ENCODE measurements at places on chromosomes 7 and 10. TPM values are rescaled to one million over a fixed set of nuclear protein-coding genes. Genes with fewer than 3 reads are reported as not detected.

Gene MCM10
- total RNA-seq: 1.2 TPM

Gene VWC2
- total RNA-seq: not detected

Gene GRID2IP
- total RNA-seq: not detected

Gene TMEM243
- 26.9 TPM for total RNA-seq

Gene KCNH2
- 1.7 TPM for total RNA-seq

Gene NPY4R2
- 0.28 TPM for total RNA-seq

Gene WNT16
- 0.14 TPM for total RNA-seq

Gene EPHB6
- 2.6 TPM for total RNA-seq

Gene PPP1R17
- total RNA-seq: not detected

Data from smooth muscle cell of bladder (primary cell).